ENCODE measurements at places on chromosomes 3 and 15. TPM values are rescaled to one million over a fixed set of nuclear protein-coding genes. Genes with fewer than 3 reads are reported as not detected.

The MCCC1 gene
- 30.7 TPM for total RNA-seq

DNA sequence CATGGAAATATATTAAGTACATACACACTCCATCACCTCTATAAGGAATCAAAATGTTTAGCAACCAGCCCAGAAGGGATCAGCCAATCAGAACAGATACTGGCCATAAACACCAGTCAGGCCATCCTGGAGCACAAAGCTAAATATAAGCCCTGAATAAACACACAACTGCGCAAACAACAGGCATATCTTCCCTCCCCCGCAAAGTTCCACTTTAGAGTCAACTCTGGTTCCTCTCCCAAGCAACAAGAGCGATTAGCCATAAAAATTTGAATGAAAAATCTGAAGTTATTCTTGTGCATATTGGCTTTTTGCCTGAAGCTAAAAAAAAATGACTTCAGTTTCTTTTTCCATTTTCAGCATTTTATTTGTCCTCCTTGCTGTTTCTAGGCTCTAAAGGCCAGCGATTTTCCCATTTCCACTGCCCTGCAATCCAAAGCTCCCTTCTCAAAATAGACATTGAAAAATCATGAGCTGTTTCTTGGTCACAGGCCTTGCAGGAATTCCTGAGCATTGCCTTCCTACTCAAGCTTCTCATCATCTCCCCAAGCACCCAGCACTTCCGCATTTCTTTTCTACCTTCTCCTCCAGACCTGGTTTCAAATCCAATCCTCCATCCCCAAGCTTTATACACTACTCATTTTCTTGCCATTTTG lies 247.9 kb downstream of the ZMAT3 start:
- DNase-seq, result no peak

DNA sequence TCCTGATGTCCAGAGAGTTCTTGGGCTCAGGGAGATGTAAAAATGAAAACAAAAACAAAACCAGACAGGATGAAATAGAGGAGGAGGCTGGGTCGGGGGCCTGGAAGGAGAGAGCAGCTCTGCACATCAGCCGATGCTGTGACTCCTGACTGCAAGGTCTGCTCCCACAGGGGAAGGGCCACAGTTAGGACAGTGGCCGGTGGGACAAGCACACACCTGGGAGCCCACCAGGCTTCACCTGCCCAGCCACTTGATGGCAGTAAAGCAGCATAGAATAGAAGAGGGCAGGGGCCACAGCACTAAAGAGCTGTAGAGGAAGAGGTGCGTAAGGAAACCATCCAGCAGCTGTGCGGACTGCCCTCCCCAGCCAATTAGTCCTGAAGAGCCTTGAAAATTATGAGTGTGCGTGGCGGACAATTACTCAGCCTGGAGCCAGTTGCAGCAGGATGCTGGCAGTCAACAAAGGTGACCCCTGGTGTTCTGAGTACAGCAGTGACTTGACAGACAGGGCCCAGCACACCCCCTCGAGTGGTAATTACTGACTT lies 29.8 kb downstream of the ALS2CL start:
- DNase-seq, result peak; percentile 16

- DNase-seq, result no peak
Measured at GRCh38 chr15:59791755-59792154, 102.6 kb upstream of the BNIP2 start.

The CHRD gene
- 2.8 TPM for total RNA-seq

DNA sequence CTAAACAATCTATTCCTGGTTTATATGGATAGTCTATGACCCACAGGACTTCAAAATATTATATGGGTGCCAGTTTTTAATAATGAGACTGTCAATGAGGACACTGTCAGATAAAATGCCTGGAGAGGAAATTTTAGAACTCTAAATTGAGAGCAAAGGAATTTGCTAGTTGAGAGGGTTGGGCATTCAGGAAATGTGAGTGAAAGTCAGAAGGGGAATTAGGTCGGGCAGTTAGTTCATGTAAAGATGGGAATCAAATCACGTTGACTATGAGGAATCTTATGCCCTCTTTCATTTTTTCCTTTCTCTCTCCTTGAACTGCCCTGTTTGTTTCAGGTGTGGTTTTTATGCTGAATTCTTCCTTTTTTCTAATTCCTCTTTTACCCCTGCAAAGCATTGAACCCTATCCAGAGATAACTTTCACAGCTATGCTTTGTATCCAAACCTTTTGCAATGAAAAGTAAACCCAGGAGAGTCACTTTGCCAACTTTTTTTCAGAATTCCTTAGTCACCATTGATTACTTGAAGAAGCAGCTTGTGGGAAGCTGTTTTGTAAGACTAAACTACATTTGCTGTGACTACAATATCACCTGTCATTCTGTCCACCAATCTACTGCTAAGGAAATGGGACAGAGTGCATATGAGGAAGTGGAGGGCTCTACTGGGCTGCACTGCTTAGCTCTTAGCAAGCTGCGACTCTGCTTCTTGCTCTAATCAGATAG lies 27.8 kb downstream of the CHP1 start:
- no peak for DNase-seq

- no peak for DNase-seq
Measured at GRCh38 chr15:91652610-91653207, 200.8 kb upstream of the SLCO3A1 start.

- DNase-seq, result no peak
Measured at GRCh38 chr15:52783929-52784798, 6.0 kb downstream of the ONECUT1 start.

- no peak for DNase-seq
Measured at GRCh38 chr15:46270481-46271147, 635.8 kb downstream of the SQOR start.

The SENP7 gene
- 10.7 TPM for total RNA-seq

- no peak for DNase-seq
Measured at GRCh38 chr3:152696962-152697361, 138.0 kb upstream of the P2RY1 start.

DNA sequence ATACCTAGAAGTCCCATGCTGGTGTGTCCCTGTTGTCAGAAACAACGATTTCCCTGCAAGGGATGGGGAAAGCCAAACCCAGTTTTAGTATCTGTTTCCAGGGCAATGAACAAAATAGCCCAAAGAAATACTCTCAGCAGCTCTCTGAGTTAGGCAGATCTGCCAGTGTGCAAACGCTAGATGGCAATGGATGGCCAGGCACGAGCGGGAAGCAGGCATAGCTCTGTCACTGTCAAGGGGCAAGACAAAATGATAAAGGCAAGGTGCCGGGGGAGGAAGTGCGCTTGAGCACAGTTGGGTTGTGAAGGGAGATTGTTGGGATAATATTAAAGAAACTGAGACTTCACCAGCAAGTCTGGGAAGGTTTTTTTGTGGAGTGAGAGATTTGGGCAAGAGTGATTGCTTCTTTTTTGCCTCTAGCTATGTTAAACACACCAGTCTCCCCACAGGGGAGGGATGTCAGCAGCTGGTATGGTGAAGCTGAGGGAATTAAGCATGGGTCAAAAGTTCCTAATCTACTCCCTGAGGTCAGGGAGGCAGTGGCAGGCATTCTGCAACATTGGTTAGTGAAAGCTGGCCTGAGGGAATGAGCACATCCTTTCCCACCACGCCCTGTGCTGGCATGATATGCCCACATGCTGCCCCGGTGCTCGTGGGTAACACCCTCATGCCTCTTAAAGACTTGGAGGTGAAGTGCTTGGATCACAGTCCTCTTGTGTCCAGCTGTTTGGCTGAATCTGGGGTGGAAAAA lies 117.5 kb downstream of the PDCD6IP start:
- peak; percentile 56 for DNase-seq

DNA sequence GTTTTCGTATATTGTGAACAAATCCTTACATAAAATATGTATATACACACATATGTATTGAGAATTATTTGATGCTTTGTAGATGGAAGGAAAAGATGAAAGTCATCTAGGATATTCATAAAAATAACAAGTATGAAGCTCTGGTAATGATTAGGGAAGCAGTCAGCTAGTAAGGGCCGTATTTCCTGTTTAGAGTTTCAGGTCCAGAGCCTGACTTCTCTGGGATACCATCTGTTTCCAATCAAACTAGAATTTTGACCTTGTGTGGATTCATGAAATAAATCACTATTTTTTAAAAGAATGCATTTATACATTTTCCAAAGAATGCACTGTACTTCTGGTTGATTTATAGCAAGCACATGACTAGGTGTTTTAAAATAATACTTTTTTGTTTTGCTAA lies 156.1 kb upstream of the CGNL1 start:
- peak; percentile 80 for DNase-seq

The FANCD2OS gene
- not detected for total RNA-seq

The SLC27A2 gene
- 0.34 TPM for total RNA-seq

DNA sequence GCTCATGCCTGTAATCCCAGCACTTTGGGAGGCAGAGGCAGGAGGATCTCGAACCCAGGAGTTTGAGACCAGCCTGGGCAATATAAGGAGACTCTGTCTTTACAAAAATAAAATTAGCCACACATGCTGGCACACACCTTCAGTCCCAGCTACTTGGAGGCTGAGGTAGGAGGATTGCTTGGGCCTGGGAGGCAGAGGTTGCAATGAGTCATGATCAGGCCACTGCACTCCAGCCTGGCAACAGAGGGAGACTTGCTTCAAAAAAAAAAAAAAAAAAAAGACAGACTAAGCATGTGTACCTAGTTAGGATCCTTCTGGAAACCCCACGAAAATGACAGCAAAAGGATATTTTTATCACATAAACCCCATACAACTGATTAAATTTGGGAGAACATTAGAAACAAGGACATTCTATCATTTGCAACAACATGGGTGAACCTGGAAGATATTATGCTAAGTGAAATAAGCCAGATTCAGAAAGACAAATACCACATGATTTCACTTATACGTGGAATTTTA lies 44.9 kb downstream of the METTL6 start:
- DNase-seq, result no peak
